ENCODE measurements at places on chromosomes 2 and 18.
A peak's percentile ranks its signal among the peaks of the same experiment; 100 is the strongest.

DNA sequence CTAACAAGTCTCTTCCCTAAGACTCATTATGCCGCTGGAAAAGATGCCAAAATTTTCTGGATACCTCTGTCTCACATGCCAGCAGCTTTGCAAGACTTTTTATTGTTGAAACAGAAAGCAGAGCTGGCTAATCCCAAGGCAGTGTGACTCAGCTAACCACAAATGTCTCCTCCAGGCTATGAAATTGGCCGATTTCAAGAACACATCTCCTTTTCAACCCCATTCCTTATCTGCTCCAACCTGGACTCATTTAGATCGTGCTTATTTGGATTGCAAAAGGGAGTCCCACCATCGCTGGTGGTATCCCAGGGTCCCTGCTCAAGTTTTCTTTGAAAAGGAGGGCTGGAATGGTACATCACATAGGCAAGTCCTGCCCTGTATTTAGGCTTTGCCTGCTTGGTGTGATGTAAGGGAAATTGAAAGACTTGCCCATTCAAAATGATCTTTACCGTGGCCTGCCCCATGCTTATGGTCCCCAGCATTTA, 26.3 kb downstream of the DHRS9 start:
- no peak for DNase-seq

DNA sequence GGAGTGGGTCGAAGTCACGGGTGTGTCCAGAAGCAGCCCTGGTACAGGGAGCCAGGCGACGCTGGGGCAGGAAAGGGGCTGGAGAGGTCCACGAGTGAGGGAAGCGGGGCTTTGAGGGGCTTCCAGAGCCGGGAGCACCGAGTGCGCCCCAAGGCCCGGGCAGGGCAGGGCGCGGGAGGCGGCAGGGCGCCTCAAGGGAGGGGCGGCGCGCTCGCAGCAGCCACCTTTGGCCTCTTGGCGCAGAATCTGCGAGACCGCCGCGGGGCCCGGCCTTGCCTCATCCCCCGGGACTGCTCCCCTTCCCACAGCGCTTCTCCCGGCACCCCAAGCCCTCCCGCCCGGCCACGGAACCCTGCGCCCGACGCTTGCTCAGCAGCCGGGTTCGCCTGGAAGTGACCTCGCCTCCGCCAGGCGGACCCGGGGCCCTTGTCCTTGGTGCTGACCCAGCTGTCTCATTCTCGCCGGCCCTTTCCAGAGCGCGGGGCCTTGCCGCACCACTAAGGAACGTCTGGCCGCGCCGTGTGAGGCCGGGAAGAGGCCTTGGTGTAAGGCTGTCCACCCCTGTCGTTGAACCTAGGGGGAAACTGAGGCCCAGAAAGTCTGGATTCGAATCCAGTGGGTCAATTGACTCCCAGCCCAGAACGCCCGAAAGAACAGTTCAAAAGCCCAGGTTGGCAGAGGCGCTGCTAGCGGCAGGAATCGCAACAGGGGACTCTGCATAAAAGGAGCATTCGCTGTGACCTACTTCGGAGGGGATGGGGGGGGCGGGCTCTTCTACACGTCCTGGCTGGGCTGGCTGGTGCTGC, 584 bp upstream of the DNER start:
- DNase-seq, result peak; percentile 71

DNA sequence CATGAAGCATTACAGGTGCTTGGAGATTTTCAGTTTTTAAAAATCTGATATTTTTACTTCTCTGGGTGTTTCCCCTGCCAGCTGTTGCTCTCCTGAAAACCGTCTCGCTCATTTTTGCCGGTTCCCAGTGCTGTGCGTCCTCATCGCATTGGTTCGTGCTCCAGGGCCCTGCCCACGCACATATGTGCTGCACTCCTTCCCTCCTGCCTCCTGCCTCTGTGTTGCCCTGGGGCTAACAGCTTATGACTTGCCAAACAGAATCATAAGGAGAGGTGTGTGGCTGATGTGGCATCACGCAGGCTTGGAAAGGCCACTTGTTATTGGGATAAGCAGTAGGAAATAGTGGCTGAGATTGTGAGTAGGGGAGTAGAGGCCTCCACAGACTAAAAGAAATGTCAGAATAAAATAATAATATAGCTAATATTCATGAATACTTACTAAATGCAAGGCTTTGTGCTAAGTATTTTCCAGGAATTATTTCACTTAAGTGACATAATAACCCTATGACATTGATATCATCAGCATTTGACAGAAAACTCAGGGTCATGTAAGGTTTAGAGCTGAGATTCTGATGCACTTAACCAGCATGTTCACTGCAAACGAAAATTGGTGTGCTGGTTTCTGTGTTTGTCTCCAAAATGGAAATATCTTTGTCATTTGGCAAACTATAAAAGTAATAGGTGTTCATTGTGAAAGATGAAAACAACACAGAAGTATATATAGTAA, 53.5 kb downstream of the SLC4A1AP start:
- DNase-seq, result no peak

GRCh38 chr2:111030945-111031344, 89.8 kb upstream of the BCL2L11 start:
- no peak for DNase-seq

GRCh38 chr2:69576880-69577279, 66.7 kb downstream of the AAK1 start:
- no peak for DNase-seq

GRCh38 chr2:71306762-71307161, 24.8 kb upstream of the ZNF638 start:
- DNase-seq, result no peak

DNA sequence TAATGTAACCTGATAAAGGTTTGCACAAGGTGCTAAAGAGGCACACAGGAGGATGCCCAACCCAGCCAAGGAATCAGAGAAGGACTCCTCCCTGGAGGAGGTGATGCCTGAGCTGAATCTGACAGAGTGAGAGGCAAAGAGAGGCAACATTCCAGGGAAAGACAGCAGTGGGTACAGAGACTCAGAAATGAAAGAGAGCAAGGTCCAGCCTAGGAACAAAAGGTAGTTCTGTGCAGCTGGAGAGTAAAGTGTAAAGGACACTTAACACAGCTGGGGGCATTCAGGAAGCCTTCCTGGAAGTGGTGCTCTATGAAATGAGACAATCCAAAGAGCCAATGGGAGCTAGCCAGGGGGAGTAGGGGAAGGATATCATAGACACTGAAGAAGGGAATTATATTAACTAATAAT, 181.0 kb upstream of the GLI2 start:
- no peak for DNase-seq

GRCh38 chr18:11956371-11957308, 24.7 kb upstream of the IMPA2 start:
- no peak for DNase-seq

DNA sequence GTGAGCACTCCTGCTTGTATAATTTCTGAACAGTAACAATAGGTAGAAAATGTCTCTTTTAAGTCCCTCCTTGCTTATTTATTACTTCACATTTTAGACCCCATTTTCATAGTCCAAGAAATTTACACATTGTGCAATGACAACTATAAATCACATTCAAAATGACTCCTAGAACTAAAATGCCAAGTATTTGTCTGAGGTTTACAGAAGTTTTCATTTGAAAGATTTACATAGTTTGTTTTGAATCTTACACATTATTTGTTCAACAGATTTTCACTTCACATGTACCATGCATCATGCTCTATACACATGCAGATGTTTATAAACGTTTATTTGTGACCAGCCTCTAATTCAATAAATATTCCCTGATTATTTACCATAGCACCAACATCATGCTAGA, 15.7 kb upstream of the TRIB2 start:
- no peak for DNase-seq

DNA sequence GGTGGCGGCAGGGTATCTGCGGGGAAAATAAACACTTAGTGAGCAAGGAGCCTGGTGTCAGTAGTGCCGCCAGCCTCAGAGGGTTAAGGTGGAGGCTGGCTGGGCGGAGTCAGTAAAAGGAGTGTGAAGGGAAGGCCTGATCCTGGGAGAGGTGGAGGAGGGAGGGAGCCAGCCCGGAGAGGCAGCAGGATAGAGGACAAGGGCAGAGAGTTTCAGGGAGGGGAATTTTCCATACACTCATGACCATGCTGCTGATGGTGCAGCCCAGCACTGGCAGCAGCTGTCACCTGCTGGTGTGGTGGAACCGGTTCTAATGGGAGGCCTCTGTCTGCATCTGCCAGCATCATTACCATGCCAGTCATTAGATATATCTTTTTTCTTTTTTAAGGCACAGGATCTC, 2.0 kb upstream of the TEX44 start:
- DNase-seq, result no peak

DNA sequence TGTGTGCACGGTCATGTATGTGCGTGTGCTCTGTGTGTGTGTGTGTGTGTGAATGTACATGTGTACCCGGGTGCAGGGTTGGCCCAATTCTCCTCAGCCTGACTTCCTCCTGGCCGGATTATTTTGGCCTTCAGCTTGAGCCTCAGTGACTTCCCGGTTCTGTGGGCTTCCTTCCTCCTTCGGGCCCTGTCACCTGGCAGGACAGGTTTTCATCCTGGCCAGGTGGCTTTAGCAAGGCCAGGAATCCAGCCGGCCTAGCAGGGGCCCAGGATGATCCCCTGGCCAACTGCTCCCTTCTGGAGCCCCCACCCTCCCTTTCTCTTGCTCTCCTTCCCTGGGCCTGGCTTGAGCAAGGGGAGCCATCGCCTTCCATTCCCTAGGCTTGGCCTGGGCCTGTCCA, 140.5 kb downstream of the INHBB start:
- no peak for DNase-seq

DNA sequence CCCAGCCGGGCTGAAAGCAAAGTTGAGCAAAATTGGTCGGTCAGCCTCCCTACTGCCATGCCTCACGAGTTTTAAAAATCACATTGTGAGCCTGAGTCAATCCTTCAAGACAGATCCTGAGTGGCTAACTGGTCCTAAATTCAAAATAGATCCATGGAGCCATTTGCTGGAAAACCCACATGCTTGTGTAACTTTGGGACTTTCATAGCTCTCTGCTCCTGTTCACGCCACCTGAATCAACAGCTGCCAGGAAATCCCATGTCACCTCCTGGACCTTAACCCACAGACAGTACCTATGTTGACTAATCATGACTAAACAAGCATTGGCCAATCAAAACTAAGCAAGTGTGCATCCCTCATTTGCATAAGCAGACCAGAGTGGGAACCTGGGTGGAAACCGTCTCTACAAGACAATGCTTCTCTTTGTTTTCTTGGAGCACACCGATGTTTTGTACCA, 42.8 kb upstream of the LDLRAD4 start:
- no peak for DNase-seq

DNA sequence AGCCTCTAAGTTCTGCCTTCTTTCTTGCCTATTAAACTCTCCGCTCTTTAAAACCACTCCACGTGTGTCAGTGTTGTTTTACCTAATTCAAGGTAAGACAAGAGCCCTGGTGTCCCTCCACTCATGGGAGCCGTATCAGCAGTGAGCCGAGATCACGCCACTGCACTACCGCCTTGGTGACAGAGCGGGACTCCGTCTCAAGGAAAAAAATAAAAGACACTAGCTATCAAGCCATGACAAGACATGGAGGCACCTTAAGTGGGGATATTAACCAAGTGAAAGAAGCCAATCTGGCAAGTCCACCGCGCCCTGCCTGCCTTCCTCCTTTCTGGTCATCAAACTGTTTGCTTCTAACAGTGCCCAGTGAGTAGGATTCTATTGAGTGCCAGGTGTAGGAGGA, 40.2 kb upstream of the LBH start:
- DNase-seq, result no peak
